ENCODE measurements at places on chromosomes 12 and 14.

GRCh38 chr14:69471436-69471835, 13.1 kb upstream of the PLEKHD1 start:
- no peak for DNase-seq

GRCh38 chr12:64531665-64532334, 78.5 kb upstream of the RASSF3 start:
- no peak for DNase-seq

GRCh38 chr14:64688031-64688430, 16.2 kb upstream of the PLEKHG3 start:
- no peak for DNase-seq

GRCh38 chr14:34175574-34175973, 224.7 kb upstream of the EGLN3 start:
- no peak for DNase-seq

- no peak for DNase-seq
These were observed 124.0 kb upstream of the TMEM132D start for GRCh38 chr12:130027798-130028197.

GRCh38 chr12:51620448-51620847, 29.4 kb downstream of the SCN8A start:
- DNase-seq, result no peak

DNA sequence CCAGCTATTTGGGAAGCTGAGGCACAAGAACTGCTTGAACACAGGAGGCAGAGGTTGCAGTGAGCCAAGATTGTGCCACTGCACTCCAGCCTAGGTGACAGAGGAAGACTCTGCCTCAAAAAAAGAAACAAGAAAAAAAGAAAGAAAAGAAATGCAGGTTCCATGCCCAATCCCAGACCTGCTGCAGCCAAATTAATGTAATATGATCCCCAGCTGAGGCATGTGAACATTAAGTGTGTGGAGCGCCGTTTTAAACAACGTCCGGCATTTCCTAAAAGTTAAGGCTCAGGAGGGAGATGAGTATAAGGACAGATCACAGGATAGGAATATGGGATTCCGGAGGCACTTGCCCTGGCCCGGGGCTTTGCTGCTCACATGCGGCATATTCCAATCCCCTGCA, 162.9 kb downstream of the KSR2 start:
- no peak for DNase-seq
